ENCODE measurements at places on chromosomes 3 and 15.

GRCh38 chr15:73906346-73907034 lies 19.8 kb upstream of the LOXL1 start:
- no peak for DNase-seq

DNA sequence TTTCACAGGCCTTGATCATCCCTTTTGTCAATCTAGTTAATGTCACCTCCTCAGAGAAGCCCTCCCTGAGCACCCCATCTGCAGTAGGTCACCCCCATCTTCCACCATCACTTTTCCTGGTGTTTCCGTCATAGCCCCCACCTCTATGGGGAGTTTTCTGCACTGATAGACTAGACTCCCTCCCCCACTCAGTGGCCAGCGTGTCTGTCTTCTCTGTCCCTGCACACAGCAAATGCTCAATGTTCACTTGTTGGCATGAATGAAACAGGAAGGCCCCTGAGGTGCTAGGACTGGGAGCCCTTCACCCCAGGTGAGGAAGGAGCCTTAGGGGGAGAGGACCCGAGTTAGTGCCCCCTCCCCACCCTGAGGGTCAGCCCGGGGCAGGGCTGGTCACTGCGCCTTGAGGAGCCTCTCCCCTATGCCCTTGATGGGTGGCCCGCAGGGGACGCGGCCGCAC lies 15.8 kb upstream of the FANCD2 start:
- DNase-seq, result no peak

- DNase-seq, result no peak
Observed at GRCh38 chr15:81947548-81947947, 98.3 kb downstream of the MEX3B start.

GRCh38 chr15:98441599-98441998 lies 206.7 kb upstream of the IGF1R start:
- no peak for DNase-seq

- no peak for DNase-seq
Observed at GRCh38 chr15:36888011-36888992, 212.0 kb downstream of the MEIS2 start.

DNA sequence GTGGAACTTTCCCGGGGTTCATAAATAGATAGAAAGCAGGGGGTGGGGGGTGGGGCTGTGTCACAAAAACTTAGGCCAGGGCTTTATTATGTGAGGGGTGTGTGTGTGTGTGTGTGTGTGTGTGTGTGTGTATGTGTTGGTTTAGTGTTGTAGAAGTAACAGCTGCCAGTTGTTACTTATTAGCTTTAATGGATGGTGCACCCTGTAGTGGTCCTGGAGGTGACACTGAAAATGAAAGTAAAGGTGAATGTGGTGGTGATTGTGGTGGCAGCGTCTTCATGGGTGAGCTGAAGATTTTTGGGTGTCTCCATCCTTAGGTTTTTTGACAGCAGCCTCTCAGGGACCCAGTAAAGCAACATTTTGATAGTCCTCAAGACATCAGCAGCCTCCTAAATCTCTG lies 449.9 kb downstream of the PDCD6IP start:
- DNase-seq, result no peak

DNA sequence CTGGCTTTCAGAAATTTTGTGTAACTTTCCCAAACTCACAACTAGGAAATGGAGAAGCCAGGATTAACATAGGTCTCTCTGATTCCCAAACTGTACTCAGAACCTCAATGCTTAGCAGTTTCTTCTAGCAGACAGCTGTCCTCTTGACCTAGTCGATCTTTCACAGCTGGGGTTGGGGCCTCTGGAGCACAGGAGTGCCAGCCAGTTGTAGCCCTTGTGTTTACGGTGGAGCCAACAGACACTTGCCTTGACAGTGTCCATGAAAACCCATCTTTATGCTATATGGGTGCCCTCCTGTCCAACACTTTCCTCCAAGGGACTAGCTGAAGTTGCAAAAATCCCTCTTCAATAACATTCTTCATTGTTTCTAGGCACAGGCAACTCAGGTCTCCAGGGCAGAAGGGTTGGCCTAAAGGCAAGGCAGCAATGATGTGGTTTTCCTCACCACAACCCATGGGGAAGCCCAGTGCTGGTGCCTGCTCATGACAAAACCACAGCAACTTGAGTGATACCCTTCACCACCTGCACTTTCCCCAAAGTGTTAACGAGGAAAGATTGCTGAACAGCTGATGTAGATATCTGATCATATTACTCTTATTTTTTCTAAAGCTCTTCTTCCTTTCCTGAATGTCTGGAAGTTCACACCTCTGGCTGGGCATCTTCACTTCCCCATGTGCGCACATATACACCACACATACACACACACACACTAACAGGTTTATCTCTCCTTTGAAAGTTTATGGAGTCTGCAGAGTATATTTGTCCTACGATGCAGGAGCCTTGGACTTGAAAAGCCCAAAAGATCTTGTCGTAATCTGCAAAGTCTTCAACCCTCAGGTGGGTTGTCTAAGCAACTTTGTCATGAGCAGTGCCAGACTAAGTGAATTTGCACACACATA lies 11.0 kb upstream of the KNG1 start:
- peak; percentile 64 for DNase-seq

GRCh38 chr3:66038726-66039589 lies at the start of gene MAGI1:
MAGI1 (minus strand) TSS chr3:66038918; CDS start chr3:66038308, 610 bp downstream.
- peak; percentile 0 for DNase-seq

GRCh38 chr3:53113293-53114010 lies 16.8 kb downstream of the RFT1 start:
- no peak for DNase-seq

- no peak for DNase-seq
Observed at GRCh38 chr3:34013818-34014570, 215.6 kb downstream of the PDCD6IP start.

GRCh38 chr3:72763751-72764440 lies 84.3 kb downstream of the SHQ1 start:
- no peak for DNase-seq

- DNase-seq, result no peak
Observed at GRCh38 chr3:140736863-140737460, 59.1 kb downstream of the TRIM42 start.

DNA sequence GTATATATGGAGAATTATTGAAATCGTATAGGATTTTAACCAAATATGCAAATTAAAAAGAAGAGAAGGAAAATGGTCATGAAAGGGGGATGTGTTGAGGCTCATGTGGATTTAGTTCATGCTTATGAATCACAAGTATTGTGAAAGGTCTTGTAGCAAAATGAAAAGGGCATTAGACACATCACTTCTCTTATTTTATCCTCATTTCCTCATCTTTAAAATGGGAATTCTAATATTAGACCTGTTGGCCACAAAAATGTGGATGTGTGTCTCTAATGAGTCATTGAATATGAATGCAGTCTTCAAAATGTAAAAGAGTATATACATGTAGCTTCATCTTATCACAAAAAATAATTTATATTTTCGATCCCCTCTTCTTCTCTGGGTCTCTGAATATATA lies 14.9 kb upstream of the ALCAM start:
- DNase-seq, result no peak

DNA sequence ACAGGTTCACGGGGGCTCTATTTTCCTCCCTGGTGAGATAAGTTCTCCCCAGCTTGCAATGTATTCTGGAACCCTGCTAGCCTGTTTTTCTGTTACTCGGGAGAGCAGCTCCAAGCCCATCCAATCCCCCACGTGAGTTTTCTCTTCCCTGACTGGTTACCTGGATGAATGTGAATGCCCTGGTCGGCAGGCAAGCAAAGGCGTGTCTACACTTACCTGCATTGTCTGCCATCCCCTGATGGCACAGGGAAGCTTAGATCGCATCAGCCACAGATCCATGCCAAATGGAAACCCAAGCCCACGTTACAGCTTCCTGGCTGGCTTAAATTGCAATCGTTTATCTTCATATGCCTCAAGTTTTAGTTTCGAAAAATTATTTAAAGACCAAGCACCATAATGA lies 149.9 kb downstream of the FOXP1 start:
- no peak for DNase-seq

GRCh38 chr3:27749643-27750042 lies 27.5 kb upstream of the EOMES start:
- DNase-seq, result no peak

DNA sequence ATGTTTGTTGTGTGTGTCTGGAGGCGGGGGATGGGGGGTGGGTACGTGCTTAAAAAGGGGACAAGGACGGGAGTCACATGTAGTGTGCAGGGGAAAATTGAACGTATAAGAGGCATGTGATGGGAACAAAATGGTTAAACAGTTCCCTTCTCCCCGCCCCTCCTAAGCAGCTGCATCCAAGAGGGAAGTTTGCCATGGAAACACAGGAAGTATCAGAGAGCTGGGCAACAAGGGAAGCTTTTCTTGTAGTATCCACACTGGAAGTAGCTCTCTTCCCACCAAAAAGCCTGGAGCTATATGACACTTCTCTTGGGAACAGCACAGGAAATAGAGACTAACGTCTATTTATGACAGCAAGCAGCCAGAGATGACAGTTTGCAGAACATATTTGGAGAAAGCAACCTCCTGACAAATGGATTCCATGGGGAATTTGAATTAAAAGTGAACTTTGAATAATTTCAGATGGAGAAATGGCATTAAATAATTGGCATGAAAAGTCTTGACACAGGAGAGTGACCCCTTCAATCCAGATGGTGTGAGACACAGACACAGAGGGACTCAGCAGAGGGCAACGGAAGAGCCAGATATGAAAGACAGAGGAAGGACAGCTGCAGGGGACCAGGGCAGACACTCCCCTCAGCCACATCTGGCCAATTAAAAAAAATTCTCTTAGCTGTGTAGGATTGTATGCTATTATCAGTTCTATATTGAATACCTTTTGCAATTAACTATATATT lies 294.2 kb upstream of the TBL1XR1 start:
- DNase-seq, result no peak

GRCh38 chr15:47442371-47442770 lies 274.9 kb upstream of the SEMA6D start:
- no peak for DNase-seq

DNA sequence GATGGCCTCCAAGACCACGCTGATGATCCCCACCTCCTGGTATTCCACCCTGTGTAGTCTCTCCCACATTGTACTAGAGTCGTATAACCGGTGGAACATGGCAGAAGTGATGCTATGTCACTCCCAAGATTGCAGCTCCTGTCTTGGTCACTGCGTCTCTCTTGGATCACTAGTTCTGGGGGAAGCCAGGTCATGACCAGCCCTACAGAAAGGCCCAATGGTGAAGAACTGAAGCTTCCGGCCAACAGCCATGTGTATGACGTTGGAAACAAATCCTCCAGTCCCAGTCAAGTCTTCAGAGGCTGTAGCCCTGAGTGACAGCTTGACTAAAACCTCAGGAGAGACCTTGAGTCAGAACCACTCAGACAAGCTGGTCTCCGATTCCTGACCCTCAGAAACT lies 61.9 kb upstream of the FNDC3B start:
- no peak for DNase-seq

DNA sequence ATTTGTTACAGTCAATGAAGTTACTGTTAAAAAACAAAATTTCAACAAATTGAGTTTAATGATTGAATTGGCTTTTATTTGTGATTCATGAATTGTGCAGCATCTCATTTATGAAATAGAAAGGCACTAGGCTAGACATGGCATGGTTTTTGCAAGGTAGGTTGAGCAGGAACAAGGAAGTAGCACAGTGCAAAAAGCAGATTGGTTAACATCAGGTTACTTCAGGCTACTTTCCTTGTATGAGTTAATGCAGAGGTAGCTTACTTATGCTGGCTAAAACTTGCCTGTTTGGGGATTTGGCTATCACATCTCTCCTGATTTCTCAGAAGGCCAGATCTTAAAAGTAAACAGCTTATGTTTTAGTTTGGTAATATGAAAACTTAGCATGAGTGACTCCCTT lies 23.0 kb upstream of the SV2B start:
- no peak for DNase-seq

- DNase-seq, result no peak
Observed at GRCh38 chr3:137568880-137569279, 195.2 kb upstream of the SOX14 start.

- DNase-seq, result no peak
Observed at GRCh38 chr3:169668072-169668956, 4.8 kb upstream of the MECOM start.

GRCh38 chr3:43249405-43249804 lies 36.9 kb upstream of the SNRK start:
- no peak for DNase-seq

- DNase-seq, result peak; percentile 50
Observed at GRCh38 chr3:112074616-112075497, 11.3 kb upstream of the C3orf52 start.

DNA sequence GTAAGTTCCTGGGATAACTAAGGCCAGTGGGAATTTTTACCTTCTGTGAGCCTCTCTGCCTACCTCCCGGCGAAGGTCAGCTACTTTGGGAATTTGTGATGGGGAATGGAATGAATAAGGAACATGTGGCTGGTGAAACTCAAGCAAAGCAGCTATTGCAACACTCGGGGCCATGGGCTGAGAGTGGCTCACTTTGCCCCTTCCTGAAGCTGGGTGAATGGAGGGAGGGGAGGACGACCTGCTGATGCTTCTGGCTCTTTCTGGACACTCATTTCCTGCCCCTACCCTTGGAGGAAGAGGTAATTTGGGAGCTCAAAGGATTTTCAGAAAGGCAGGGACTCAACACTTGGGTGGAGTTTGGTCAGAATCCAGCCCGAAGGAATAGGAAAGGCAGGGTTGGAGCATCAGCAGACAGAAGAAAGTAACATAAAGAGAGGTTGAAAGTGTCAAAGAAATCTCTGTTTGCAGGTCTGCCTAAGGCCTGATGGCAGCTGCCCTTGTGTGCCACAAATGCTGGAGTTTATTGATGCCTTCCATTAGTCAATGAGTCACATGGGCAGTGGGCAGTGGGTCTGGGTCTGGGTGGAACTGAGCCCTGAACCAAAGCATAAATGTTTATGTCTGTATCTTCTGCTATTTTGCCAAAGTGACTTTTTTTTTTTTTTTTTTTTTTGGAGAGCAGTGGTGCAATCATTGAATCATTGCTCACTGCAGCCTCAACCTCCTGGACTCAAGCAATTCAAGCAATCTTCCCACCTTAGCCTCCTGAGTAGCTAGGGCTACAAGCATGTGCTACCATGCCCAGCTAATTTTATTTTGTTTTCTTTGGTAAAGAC lies 12.4 kb downstream of the LAMP3 start:
- DNase-seq, result no peak

- DNase-seq, result no peak
Observed at GRCh38 chr3:195768414-195768813, 43.3 kb downstream of the MUC4 start.

- DNase-seq, result no peak
Observed at GRCh38 chr3:33918126-33918756, 119.8 kb downstream of the PDCD6IP start.
